ENCODE measurements at places on chromosomes 7 and 10.

DNA sequence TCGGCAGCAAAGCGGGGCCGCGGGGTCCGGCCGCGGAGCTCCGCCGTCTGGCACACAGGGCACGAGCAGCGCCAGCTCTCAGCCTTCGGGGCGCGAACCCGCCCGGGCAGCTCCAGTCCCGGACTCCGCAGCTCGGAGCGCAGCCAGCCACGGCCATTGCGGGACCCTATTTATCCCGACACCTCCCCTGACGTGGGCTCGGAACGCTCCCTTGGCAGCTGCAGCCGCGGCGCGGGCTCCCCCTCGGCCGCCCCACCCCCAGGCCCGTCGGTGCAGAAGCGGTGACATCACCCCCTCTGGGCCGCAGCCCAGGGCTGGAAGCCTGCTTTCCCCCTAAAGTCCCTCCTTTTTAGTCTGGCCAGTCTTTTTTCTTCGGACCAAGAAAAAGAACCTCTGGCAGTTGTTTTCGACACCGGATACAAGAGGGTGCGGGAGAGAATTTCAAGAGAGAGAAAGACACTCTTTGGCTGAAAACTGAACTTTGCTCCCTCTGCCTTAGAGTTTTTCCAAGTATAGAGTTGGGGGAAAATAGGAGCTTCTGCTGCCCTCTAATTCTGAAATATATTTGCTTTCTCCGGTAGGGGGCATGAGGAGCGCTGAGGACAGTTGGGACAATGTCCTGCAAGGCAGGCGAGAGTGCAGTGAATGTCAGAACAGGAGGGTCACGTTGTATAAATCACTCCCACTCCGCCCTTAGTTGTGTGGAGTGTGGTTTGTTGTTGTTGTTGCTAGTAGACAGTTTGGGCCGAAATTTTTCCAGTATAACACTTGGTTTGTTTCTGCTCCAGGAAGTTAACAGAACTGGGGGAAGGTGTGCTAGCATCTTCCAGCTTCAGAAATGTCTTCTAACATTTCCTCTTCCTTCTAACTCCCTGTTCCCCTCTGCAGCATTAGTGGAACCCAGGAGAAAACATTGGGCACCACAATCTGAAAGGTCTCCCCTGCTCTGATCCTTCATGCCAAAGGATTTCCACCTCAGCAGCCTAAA is at the start of gene SFRP4:
Gene SFRP4 (minus strand): TSS at position 145 of the 988 bp plus-strand sequence. CDS start 280 bp downstream, outside the sequence.
- DNase-seq, result no peak

- DNase-seq, result no peak
These were observed 15.2 kb downstream of the FAM24B start for GRCh38 chr10:122864194-122864592.

- DNase-seq, result no peak
These were observed 20.5 kb downstream of the EIF3B start for GRCh38 chr7:2374830-2375728.

- DNase-seq, result no peak
These were observed 13.1 kb downstream of the DDC start for GRCh38 chr7:50552139-50552538.

GRCh38 chr7:29192811-29193210 is 1.8 kb upstream of the CHN2 start:
- DNase-seq, result no peak

- no peak for DNase-seq
These were observed 35.9 kb upstream of the GJD4 start for GRCh38 chr10:35569111-35569707.

DNA sequence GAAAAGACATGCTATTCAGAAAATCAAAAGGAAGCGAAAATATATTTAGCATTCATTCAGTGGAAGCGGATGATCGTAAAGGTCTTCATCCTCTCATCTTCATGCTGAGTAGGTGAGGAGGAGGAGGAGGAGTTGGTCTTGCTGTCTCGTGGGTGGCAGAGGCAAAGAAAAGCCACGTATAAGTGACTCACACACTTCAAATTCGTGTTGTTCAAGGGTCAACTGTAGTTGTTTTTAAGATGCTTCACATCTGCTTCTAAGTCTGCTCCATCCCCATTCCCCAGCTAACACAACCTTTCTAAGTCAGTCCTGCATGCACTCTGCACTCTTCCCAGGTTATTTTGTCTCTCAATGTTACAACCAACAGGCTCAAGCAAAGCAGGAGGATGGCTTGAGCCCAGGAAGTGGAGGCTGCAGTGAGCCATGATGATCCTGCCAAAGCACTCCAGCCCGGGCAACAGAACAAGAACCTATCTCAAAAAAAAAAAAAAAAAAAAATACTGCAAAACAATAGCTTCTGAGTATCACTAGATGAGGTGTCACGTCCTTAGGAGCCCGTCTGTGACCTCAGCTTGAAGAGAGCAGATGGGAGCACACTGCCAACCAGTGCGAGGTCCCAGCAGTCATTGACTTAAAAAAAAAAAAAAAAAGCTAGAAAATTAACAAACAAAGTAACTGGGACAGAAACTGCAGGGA is 70.5 kb downstream of the SFMBT2 start:
- DNase-seq, result no peak
